ENCODE measurements at places on chromosomes 5 and 9.

DNA sequence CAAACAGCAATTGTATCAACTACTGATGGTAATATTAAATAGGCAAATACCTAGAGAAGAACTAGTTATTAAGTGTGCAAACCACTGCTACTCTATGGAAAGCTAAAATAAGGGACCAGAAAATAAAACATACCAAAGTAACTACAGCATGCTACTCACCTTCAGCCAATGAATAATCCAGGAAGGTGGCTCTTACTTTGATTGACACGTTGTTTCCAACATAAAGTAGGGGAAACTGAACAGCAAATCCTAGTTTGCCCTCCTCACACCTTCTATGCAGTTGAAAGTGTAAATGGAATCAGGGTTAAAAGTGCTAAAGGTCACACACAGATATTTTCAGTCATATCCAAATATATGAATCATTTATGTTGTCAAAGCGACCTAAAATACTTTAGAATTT lies 5.1 kb upstream of the FST start:
- no peak for DNase-seq

DNA sequence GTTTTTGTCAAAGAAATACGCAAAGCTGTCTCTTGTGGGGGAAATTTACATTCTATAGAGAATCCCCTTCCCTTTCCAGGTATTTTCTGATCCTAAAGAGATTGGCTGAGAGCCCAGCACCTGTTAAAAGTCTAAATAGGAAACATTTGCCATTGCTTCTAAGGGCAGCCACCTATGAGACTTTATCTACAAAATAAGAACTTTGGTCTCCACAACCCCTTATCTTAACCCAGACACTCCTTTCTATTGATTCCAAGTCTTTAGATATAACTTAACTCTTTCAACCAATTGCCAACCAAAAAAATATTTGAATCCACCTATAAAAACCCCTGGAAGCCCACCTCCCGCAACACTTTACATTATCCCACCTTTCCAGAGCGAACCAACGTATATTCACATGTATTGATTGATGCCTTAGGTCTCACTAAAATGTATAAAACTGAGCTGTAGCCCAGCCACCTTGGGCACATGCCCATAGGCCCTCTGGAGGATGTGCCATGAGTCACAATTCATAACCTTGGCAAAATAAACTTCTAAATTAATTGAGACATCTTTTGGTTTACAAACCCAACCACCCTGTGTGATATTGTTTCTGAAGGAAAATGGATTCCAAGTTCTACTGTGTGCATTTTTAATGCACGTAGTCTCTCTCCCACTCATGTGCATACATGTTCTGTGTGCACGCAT lies 211.4 kb downstream of the GAS1 start:
- DNase-seq, result no peak

GRCh38 chr5:122346897-122347581 lies 35.0 kb downstream of the SNCAIP start:
- no peak for DNase-seq

- DNase-seq, result no peak
Observed at GRCh38 chr5:58797021-58797420, 214.1 kb downstream of the RAB3C start.

GRCh38 chr9:130632841-130633240 lies 31.6 kb upstream of the PRDM12 start:
- DNase-seq, result no peak

DNA sequence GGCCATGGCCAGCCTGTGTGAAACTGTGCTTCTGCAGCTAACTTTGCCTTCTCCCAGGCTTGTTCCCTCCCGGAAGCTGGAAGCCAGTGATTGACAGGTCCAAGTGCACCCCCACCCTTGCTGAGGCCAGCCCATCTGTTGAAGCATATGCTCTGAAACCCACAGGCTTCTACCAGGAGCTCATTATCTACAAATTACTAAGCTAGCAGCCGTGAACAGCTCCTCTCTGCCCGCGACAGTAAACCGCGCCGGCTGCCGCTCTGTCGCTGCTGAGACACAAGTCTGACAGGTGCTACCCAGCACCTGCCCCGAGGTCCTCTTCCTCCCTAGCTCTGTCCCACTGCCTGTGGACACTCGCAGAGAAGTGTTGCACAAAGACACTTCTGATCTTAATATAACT lies 490.9 kb downstream of the GADD45G start:
- peak; percentile 44 for DNase-seq

- DNase-seq, result no peak
Observed at GRCh38 chr5:143506836-143507552, 103.5 kb upstream of the NR3C1 start.

DNA sequence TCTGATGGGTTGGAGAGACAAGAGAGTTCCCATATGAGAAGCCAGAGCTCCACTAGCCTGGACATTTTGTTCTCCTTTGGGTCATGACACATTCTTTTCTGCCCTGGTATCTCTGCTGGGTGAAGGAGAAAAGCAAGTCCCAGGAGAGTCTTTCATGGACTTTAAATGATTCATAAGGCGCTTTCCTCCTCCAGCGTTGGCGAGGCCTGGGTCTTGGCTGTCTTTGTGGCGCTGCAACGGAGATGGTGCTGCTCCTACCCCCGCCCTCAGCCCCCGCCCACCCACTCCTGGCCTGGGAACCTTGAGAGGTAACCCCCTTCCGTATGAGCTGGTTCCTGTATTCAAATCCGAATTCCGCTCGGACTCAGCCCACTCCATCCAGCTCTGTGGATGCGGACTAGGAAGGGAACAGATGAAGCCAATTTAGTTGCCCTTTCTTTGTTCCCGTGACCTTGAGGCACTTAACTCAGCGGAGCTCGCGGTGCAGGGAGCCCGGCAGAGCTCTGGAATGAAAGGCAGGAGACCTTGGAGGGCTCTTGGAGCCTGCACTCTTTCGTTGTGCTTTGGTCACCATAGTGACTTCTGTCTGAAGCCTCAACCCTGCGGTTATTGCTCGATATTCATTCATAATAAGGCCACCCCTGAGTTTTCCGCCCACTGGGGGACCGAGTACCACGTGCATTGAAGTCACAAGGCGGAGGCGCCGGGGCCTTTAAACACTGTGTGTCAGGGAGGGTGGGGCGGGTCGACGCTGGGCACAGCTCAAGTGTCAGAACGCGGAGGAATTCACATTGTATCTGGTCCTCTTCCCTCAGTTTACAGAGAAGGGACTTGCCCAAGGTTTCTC lies 14.0 kb upstream of the PWWP2A start:
- peak; percentile 34 for DNase-seq

- DNase-seq, result peak; percentile 69
Observed at GRCh38 chr9:123997665-123998277, 13.8 kb upstream of the LHX2 start.

DNA sequence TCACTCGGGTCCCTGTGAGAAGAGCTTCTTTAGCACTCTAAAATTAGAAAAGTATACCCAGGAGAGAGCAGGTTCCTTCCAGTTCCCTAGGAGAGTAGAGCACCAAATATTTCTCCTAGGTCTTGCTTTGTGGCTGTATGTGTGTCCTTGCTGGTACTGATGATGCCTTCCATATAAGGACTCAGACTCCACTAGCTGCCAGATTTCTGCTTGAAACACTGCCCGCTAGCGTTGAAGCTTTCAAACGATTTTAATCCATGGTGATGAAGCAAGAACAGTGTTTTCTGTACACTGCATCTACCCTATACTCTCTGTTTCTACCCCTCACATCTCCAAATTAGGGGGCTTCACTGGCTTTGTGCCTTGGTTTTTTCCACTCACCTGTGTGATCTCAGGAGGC lies 2.4 kb upstream of the SMC2 start:
- DNase-seq, result no peak

- no peak for DNase-seq
Observed at GRCh38 chr9:21331676-21332402, 3.4 kb downstream of the KLHL9 start.

- DNase-seq, result no peak
Observed at GRCh38 chr9:107712390-107712789, 222.8 kb upstream of the KLF4 start.

DNA sequence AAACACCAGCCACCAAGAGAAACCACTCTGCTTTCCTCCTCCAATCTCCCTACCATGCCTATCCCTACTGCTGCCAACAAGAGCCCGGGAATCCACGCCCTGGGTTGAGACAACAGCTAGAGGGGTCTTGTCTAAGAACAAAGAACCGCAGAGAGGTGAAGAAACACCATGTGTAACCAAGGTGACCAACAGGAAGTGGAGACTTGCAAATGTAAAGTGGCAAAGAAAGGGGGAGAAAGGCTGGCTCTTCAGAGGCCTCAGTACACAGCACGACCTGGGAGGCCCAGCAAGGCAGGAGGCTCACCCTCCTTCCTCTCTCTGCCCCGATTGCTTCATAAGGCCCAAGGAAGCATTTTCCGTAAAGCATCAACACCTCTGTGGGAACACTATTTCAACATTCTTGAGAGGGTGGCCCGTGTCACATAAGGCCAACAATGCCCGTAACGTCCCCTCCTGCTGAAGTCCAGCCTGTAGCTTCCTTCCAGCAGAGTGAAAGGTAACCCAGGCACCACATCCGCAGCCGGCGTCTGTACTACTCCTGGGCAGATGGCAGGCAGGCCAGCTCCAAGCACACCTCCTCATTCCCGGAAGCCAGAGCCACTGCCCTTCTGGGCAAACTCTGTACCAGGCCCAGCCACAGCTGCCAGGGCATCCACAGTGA lies 18.3 kb downstream of the CCNJL start:
- DNase-seq, result no peak

- no peak for DNase-seq
Observed at GRCh38 chr9:69023650-69024049, 9.7 kb upstream of the PRKACG start.

Data from nephron progenitor cell (in vitro differentiated cells).